ENCODE measurements at places on chromosomes 2 and 18.

- DNase-seq = no peak
Measured at GRCh38 chr18:8788503-8789429, 83.4 kb downstream of the MTCL1 start.

GRCh38 chr2:71064110-71064611 is 4.3 kb upstream of the NAGK start:
- no peak for DNase-seq

DNA sequence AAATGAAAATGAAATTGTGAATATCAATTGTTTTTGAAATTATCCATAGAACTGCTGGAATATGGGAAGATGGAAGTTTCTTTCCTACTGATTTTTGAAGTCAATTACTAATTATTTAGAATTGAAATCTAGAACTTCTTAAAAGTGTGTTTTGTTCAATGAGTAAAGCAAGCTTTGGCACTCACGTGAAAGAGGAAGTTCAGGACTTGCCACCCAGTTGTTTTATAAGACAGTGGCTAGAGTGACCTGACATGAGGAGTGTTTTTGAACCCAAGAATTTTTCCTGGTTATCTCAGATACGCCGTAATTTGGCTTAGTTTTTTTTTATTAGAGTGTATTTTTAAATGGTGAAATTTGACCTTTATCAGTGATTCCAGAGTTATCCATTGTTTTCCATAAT is 3.5 kb downstream of the MXD1 start:
- DNase-seq = no peak

GRCh38 chr2:20588918-20589871 is 61.7 kb downstream of the HS1BP3 start:
- no peak for DNase-seq

GRCh38 chr2:69285379-69285894 is 101.6 kb downstream of the GFPT1 start:
- DNase-seq = no peak

GRCh38 chr2:7270011-7270431 is 352.8 kb downstream of the RNF144A start:
- DNase-seq = no peak

DNA sequence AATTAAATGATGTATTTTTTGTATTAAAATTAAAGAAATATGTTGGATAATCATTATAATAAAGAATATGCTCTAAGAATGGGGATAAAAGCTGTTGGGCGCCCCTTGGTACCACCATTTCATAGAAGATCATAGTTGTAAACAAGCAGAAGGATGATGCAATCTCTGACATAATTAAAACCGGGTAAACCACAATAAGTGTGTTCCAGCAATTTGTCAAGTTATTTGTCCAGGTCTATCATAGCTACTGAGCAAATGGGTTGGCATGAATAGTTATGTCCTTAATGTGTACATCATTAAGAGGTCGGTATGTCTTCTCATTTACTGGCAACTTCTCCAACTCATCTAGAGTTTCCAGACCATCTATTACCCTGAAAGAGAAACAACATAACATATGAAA is 6.7 kb upstream of the CLK1 start:
- DNase-seq = no peak

- DNase-seq = no peak
Measured at GRCh38 chr2:120305296-120305695, 40.6 kb upstream of the INHBB start.

- DNase-seq = peak; percentile 17
Measured at GRCh38 chr2:44934038-44934982, 7.2 kb upstream of the SIX3 start.

DNA sequence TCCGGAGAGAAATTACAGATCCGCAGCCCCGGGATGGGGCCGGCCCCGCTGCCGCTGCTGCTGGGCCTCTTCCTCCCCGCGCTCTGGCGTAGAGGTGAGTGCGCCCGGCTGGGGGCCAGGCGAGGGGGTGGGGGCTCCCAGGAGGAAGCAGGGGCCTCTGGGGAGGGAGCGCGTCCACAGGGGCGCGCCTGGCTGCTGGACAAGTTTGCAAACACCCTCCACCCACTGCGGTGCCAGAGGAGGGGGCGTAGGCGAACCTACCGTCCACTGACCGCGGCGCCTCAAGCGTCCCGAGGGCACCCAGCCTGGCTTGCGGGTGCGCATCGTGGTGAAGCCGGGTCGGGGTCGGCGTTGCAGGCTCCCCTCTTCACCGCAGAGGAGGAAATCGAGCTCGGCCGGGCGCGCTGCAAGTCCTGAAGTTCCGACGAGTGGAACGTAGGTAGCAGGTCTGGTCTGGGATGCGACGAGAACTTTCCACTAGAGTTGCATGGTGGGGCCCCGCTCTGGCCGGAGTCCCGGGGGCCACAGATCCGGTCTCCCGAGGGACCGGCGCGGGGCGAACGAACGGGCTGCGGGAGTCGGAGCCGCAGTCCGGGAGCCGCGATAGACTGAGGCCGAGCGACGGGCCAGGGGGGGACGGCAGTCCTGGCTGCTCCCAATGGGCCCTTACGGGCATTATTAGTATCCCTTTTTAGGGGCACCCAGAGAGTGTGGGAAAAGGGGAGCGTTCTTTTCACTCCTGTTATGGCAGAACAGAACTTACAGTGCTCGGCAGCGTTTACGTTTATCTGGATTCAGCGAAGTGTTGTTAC is 502 bp downstream of the MERTK start:
- DNase-seq = no peak

DNA sequence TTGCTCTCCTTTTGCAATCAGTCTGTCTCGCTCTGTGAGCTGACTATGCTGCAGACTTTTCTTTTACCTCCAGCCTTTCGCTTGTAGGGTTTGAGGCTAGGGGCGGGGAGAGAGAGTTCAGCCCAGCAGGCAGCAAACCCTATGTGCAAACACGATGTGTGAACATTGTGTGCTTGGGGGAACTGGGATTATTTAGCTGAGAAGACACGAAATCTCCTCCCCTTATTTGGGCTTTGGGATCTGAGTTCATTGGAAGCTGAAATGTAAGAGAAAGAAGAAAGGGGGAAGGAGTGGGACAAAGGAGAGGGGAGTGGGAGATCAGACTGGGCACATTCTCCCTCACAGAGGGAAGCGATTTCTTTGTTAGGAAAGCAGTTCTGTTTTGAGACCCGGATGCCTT is 189.6 kb upstream of the TNP1 start:
- DNase-seq = no peak

DNA sequence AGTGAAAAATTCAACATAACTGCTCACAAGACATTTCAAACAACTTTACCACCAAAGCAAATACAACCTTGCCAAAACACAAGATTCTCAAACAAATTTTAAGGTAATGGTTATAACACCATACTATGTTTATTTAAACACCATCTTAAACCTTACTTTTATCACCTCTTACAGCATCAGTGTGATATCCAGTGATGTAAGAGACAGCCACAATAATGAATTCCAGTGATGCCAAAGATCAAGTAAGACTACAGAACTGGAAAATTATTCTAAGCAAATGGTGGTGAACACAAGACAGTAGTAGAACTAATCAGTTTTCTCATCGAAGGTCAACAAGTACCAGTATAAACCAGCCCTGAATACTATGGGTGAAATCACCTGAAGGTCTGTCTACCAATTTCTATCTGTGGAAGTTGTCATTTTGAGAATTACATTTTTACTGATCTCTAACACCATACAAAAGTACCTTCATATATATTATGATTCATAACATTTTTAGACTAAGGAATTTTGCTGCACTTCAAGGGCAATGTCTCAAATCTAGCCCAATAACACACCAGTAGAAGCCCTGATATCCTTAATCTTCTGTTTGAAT is 146.2 kb downstream of the RBMS1 start:
- no peak for DNase-seq

- no peak for DNase-seq
Measured at GRCh38 chr18:30748541-30748940, 294.0 kb downstream of the DSC3 start.

GRCh38 chr2:233760043-233760442 is at the start of gene UGT1A1:
Gene UGT1A1 (plus strand): TSS chr2:233760270. CDS start chr2:233760288, 18 bp downstream.
- DNase-seq = no peak

GRCh38 chr2:36399050-36399449 is 43.5 kb downstream of the CRIM1 start:
- no peak for DNase-seq

- no peak for DNase-seq
Measured at GRCh38 chr18:58516514-58517285, 112.2 kb downstream of the ALPK2 start.

DNA sequence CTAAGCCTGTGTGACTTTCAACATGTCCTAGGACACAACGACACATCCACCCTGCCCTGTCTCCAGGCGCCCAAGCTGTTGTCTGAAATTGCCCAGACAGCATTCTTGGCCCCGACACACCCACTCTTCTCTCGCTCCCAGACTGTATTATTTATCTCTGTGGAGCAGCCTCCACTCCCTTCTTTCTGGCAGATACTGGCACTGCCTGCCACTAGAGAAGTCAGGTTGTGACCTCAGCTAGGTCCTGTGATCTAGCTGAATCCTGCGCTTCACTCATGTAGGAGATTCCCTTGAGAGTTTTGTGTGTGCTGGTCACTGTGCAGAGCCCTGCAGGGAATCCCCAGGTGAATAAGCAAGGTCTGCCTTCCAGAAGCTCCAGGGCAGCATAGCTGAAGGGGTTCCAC is 77.1 kb upstream of the TNP1 start:
- DNase-seq = no peak

- DNase-seq = no peak
Measured at GRCh38 chr2:160454070-160454797, 39.4 kb downstream of the RBMS1 start.

GRCh38 chr18:6734726-6735430 is 5.4 kb downstream of the ARHGAP28 start:
- no peak for DNase-seq

- DNase-seq = no peak
Measured at GRCh38 chr2:50241282-50241681, 790.6 kb downstream of the NRXN1 start.

DNA sequence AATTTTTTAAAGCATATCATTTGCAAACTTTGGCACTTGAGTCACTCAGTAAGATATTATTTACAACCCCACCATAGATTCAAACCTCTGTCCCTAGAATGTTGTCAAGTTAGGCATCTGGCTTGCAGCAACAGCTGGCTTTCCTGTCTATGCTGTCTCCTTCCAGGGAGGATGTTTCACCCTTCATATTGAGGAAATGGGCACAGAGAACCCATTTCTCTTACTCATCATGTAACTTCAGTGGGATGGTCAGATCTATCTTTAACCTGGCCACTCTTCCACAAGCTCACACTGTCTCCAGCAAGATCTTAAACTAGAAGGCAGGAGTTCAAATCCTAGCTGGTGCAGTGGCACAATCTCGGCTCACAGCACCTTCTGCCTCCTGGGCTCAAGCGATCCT is 15.8 kb downstream of the LCT start:
- DNase-seq = no peak

GRCh38 chr2:181312515-181312927 is 144.7 kb upstream of the ITGA4 start:
- DNase-seq = no peak

DNA sequence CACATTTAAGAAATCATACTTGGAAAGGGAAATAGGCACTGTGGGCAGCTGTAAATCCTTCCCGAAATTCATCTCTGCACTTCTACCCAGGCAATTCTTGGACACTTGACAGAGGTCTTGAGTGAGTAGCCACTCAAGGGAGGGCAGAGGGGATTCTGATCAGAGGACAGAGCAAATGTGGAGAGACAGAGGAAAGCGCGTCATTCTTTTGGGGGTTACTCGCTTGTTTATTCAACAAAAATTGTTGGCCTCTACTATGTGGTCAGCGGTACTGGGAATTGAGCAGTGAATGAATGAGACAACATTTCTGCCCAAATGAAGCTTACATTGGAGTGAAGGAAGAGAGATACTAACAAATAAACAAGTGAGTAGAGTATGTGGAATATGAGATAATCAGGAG is 41.4 kb upstream of the YES1 start:
- DNase-seq = no peak

GRCh38 chr2:135882415-135882814 is 6.2 kb upstream of the MCM6 start:
- no peak for DNase-seq

DNA sequence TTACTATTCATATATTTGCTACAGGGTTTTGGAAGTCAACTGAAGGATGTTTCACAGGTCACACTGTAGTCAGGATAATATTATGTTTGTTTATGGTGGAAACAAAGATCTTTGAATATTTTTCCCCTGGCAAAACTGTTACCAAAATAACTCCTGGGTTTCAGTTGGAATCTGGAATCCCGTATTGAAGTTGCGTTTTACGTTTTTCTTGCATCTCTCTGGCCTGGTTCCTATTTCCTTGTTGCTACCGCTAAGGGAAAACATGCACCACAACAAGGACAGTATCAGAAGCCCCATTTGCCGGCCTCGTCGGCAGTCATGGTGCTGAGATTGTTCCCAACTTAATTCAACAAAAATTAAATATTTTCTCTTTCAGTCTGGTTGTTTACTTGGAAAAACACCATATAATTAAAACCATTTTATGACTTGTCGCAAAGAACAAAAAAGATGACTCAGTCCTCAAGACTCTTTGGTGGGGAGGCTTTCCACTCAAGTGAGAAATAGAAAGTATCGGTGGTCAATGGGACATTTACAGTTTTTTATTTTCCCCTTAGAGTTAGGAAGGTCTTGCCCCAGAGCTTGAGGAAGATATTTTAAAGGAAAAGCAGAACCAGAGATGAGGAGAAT is 42.3 kb downstream of the EN1 start:
- DNase-seq = no peak

GRCh38 chr2:186575302-186575701 is 14.6 kb upstream of the ITGAV start:
- peak; percentile 24 for DNase-seq

DNA sequence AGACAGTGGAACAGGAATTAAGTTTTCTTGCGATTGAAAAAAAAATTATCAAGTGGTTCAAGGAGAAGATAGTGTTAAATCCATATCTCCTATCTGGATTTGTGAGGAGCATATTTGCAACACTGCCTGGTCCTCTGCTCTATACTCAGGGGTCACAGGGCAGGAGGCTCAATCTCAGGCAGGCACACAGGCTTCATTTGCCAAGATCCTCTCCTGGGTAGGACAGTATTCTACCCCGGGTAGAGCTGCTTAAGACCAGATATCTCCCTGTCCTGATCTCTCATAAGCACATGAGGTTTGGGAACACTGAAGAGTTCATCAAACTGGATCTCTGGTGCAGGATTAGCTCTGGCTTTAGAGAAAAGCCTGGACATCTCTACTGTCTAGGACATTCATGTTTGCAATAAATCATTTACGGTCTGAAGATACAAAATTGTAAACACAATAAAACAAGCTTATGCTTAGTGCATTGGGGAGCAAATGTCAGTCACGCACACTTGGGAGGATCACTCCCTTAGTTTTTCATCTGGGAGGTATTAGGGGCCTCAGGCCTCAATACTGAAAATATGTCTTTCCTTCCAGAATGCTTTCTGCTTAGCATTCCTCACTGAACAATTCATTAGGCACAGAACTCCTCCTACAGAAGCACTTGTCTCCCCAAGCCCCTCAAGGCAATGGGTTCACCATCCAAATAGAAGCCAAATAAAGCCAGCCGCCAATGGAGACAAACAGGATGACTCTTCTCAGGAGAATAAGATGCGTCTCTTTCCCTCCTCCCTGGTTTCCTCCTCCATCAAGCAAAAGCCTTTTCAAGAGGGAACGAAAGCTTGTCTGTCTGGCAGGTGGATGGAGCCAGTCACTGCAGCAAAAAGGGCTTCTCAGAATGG is 34.1 kb upstream of the LCLAT1 start:
- DNase-seq = no peak

GRCh38 chr2:57156231-57156924 is 890.2 kb upstream of the VRK2 start:
- DNase-seq = no peak

GRCh38 chr18:78406743-78407465 is 572.7 kb upstream of the SALL3 start:
- DNase-seq = no peak

Data from NCI-H2227 treated with DMSO at 0.1 percent for 48 hours (cell line).